ENCODE measurements at places on chromosomes 4 and X.

DNA sequence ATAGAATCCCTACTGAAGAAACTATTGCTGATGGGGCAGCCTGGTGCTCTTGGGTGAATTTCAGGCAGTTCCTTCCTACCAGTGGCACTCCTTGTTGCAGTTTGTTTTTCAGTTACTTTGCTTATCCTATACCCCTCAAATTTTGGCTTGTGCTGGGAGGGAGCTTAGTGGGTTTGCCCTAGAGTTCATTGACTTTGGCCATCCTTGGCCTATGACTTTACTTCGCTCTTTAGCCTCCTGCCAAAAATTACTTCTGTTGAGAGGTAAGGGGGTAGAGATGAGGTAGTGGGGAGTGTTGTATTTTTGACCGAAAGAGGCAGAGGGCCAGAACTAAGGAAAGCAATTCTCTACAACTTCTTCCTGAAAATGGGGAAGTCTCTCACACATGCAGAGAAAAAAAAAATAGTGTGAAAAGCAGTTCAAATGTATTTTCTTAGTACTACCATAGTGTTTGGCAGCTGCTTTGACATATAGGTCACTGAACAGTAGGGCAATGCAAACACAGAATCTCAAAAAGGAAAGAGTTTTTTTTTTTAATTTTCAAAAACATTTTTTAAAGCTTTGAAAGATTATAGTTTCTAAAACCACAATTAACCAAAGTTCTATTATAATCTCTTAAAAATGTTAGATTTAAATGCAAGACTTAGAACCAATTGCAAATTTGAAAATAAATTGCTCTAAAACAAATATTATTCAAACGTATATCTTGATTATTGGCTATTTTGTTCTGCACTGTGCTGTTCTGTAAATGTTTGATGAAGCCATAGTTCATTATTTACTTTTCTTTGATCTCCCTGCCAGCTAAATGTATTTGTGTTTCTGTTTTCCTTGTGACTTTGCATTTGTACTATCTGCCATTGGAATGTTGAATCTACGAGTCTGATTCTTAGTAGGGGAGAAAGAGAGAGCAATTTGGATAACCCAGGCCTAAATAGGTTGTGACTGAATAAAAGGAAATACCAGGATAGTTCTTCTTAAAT, 73.6 kb downstream of the DCK start:
- no peak for DNase-seq

- DNase-seq: no peak
Observed at GRCh38 chrX:123424546-123424945, 240.5 kb downstream of the GRIA3 start.

DNA sequence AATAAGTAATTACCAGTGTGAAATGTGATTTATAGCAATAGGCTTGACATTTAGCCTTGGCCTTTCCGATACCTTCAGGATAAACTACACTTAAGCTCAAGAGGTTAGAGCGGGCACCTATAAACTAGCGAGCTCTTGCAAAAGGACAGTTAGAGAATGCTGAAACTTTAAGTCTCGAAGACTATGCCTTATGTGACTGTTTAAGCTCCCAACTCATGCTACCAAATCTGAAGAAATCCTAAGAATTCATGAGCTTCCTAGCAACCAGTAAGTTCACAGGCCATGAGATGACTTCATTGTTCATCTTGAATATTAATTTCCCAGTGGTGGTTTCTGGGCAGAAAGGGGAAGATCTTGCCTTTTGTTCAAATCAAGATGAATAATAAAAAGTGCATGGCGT, 4.7 kb downstream of the STOX2 start:
- DNase-seq: no peak

- peak; percentile 45 for DNase-seq
Observed at GRCh38 chr4:183241322-183241640, 78.8 kb downstream of the CLDN22 start.

DNA sequence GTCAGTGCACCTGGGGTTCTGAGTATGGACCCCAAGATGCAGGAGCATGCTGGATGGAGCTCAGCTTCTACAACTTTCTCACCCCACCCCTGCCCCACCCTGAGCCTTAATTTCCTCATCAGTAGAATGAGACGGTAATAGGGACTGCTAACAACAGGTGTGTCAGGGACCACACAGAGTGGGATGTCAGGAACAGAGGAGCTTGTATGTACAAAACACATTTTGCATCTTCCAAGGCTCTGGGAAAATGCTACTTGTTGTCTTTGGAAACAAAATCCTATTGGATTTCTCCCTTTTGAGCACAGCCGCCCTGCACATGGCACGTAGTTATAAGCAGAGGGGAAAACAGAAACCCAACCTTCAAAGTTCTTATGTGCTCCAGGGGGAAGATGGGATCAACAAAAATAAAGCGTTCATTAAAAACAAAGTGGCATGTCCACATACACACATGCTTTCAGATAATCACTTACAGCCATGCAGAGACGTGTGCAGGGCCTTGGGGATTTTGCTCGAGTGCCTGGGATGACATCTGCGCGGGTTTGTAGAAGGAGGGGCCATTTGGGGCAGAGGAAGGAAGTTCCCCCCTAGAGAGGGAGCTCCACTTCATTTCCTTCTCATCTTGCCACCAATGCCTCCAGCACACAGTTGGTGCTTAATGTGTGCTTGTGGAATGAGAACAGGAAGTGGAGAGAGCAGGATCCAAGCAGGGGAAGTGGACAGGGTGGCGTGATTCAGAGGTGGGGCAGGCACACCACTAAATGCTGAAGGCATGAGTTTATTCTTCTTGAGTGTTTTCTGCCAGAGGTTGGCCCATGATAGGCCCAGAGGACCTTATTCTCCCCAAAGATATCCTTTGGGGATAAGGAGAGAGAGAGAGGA, 138.9 kb downstream of the SMIM20 start:
- no peak for DNase-seq

DNA sequence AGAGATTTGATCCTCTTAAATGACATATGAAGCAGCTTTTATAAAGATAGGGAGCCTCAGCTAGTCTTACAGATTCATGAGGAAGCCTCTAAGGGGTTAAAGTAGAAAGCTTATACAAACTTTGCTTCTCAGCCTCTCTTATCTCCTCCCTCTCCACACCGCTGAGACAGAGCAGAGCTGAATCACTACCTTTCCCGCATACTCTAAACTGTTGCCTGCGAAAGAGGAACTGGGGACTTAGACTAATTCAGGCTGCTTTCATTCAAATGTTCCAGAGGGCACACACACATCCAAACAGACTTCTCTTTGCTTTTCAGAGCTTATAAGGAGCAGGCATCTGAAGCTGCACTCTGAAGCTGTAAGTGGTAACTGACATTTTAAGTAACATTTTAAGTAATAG, at the start of gene SERTM2:
SERTM2 (plus strand) TSS at position 169 of the 400 bp plus-strand sequence. CDS start 7,213 bp downstream, outside the sequence.
- DNase-seq: no peak

- no peak for DNase-seq
Observed at GRCh38 chrX:53286171-53286570, 4.8 kb upstream of the IQSEC2 start.

Measured in HTR-8/SVneo (cell line).